ENCODE measurements at places on chromosomes 7 and 10.

DNA sequence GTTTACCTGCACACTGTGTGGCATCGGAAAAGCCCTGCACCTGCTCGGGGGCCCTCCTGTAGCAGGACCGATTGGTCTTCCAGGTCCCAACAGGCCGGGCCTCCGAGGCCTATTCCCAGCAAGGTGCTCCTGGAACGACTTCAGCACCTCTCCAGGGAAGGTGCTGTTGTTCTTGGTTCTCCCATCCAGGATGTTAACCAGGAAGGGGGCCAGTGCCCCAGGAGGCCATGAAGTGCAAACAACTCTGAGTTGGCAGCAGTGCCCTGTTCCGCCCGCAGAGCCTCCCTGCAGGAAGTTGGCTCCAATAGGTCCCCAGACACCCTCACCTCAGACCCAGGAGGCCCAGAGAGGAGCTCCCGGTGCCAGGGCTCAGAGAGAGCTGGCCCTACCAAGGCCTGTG is 64.0 kb upstream of the DUSP5 start:
- DNase-seq: no peak

GRCh38 chr7:360454-361100 is 70.6 kb downstream of the FOXL3 start:
- no peak for DNase-seq

DNA sequence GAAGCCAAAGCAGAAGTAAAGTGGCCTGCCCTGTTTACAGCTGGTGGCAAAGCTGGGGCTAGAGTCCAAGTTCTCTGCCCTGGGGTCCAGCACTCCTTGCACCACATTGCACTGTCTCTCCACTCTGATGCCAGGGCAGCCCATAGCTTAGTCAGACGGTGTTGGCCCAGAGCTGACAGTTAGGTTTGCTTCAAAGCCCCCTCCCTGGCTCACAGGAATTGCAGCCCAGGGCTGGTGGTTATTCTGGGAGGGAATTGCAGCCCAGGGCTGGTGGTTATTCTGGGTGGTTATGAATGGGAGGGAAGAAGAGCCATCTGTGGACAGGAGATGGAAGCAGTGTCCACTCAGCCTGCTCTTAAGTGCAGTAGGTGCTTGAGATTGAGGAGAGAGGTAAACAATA is 88.9 kb downstream of the SCRN1 start:
- no peak for DNase-seq

GRCh38 chr10:133278577-133279265 is 2.1 kb upstream of the ADAM8 start:
- peak; percentile 48 for DNase-seq

- no peak for DNase-seq
These were observed 114.6 kb downstream of the PIP4K2A start for GRCh38 chr10:22599636-22600228.
